ENCODE measurements at places on chromosomes 3 and 15. TPM values are rescaled to one million over a fixed set of nuclear protein-coding genes. Genes with fewer than 3 reads are reported as not detected.

The POLQ gene
- total RNA-seq = 0.37 TPM

The ST8SIA2 gene
- 0.09 TPM for total RNA-seq

The PP2D1 gene
- total RNA-seq = not detected

The IL16 gene
- 16.5 TPM for total RNA-seq

The SKOR1 gene
- total RNA-seq = 0.43 TPM

The GMNC gene
- 0.26 TPM for total RNA-seq

The GOLGA8H gene
- total RNA-seq = 0.46 TPM

DNA sequence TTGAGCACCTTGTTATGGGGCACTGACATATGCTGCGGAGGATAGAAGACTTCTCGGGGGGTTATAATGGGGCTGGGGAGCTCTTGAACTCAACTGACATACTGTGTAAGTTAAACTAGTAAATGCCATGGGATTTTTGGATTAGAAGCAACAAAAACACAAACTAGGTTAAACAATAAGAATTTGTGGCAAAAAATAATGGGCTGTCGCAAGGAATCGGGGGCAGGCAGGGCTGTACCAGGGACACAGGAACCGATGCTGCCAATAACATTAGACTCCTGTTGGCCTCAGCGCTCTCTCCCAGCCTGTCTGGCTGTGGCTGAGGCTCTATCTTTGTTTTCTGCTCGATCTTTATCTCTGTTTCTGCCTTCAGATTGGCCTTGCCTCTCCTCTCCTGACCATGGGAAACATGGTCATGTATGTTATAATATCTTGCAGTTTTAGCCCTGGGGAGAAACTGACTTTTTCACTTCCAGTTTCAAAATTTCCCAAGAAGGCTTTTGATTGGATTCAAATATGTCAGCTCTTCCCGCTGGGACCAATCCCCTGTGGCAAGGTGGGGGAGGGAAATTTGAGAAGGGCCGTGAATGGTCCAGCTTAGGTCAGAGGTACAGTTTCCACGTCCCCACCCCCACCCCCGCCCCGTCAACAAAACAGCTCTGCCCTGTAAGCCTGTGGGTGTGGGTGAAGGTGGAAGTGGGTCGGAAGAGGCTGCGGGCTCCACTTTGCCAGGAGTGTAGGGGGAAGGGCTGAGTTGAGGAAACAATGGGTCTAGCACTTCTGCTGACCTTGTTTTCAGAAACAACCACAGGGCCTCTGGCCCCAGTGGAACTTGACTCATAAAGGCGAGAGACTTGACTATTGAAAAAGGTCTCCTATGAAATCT, 161.1 kb upstream of the TBL1XR1 start:
- DNase-seq = peak; percentile 64

GRCh38 chr15:68653031-68653635, 74.3 kb downstream of the CORO2B start:
- DNase-seq = no peak

GRCh38 chr15:50675535-50676144, 11.0 kb downstream of the TRPM7 start:
- no peak for DNase-seq

DNA sequence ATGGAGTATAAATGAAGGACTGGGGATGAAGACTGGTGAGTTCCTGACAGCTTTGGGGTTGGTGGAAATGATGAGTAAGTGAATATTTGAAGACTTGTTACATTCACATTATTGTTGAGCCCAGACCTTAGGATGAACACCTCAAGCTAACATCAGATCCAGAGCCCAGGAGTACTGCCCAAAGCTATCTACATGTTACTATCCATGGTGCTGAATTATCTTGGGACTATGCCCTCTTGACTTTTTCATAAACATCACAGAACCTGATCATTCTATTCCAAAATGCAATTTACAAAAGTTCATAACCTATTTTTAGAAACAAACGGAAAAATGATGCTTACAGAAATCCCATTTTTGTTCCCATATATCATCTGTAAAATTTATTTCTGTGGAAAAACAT, 613.3 kb downstream of the TUSC7 start:
- DNase-seq = no peak

GRCh38 chr15:71294911-71295602, 179.8 kb downstream of the THSD4 start:
- no peak for DNase-seq

GRCh38 chr3:160796813-160797164, 40.8 kb downstream of the PPM1L start:
- no peak for DNase-seq

- no peak for DNase-seq
Measured at GRCh38 chr3:183283886-183284285, 30.8 kb downstream of the B3GNT5 start.

GRCh38 chr3:129476586-129476985, 36.6 kb downstream of the IFT122 start:
- no peak for DNase-seq

DNA sequence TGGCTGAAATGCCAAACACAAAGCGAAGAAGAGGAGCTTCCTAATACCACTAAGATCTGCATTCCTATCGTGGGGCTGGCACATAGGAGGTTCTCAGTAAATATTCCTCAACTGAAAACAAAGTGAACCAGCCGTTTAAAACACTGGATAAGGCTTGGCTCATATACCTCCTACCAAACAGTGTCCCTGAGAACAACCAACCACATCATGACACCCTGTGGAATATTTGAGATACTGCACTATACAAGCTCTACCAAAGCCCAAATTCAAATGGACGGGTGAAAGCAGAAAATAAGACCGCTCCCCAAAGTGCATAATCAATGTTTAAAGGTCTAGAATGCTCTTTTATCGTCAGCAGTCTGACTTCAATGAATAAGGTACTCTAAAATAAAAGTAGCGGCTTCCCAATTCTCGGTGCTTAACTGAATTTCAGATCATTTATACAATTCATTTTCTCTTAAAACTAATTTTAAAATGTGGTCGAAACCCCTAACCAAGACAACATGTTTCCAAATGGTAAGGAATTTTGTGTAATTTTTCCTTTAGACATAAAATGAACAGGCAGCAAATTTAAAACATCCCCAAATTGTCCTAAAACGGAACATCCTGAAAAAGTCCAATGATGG, 425.8 kb downstream of the ERC2 start:
- no peak for DNase-seq

- DNase-seq = no peak
Measured at GRCh38 chr15:95733931-95734330, 596.6 kb upstream of the NR2F2 start.

- DNase-seq = no peak
Measured at GRCh38 chr3:53689681-53690080, 156.5 kb downstream of the CHDH start.

GRCh38 chr15:89577776-89578115, 2.5 kb downstream of the TICRR start:
- DNase-seq = no peak

DNA sequence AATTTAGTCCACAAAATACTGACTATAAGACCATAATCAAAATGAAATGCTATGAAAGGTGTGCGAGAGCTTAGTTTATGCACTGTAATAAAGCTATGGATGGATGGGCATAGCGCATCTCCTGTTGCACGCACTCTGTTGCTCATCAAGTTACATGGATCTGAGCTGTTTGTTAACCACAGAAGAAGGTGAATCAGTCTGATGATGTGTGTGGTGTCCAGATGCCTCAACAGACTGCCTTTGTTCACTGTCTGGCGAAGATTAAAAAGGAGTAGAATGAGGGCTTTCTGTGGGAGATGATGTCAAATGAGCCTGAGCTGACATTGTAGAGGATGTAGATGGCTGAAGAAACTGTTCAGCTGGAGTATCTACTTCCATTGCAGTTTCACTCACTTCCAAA, 36.1 kb downstream of the NSMCE3 start:
- no peak for DNase-seq

DNA sequence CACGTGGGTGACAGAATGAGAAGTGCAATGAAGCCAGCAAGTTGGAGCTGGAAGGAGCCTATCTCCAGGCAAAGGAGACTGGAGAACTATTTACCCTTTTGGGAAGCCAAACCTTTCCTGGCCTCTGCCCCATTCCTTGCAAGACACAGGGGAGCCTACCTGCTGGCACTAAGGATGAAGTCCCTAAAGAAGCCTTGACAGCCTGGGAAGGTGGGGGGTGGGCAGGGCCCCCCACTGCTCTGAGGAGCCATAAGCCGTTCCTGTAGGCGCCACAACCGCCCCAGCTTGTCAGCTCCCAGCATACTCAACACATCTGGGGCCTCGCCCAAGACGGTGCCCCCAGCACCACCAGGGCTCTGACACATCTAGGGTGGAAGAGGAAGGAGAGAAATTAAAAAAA, 5.5 kb downstream of the CDAN1 start:
- DNase-seq = no peak

DNA sequence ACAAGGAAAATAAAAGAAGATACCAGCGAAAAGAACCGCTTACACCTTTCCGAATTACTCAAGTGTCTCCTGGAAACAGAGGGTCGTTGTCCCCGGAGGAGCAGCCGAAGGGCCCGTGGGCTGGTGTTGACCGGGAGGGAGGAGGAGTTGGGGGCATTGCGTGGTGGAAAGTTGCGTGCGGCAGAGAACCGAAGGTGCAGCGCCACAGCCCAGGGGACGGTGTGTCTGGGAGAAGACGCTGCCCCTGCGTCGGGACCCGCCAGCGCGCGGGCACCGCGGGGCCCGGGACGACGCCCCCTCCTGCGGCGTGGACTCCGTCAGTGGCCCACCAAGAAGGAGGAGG, 325 bp downstream of the ALCAM start:
- DNase-seq = peak; percentile 15
